ENCODE measurements at places on chromosomes 11 and 22.

- no peak for DNase-seq
These were observed 8.6 kb downstream of the TTLL1 start for GRCh38 chr22:43080616-43081015.

DNA sequence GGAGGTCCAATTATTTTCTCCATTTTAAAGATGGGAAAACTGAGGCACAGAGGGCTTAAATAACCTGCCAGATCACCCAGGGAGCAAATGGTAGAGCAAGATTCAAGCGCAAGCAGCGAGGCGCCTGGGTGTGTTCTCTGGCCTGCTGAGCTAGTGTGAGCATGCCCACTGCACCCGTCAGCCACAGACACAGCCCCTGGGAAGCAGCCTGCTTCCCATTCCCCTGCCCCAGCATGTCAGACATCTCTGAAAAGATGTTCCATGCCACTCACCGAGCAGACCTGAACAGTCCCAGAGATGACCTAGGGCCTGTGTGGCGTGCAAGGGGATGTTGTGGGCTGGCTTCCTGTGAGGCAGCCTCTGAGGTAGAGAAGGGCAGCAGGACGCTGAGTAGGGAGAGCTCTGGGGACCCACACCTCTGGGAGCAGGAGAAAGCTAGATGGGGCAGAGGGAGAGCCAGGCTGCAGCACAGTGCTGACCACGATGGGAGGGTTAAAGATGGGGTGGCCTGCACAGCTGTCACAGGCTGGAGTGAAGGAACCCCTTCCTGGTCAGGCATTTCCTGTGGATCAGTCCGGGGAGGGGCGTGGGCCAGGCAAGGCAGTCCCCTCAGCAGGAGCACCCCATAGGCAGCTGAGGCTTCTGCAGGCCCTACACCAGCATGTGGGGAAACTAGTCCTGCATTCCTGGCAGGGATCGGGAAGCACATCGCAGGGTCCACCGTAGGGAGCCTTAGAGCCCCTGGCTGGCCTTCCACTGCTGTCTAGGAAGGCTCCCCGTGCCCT lies 101.4 kb downstream of the GALNT18 start:
- DNase-seq, result no peak

DNA sequence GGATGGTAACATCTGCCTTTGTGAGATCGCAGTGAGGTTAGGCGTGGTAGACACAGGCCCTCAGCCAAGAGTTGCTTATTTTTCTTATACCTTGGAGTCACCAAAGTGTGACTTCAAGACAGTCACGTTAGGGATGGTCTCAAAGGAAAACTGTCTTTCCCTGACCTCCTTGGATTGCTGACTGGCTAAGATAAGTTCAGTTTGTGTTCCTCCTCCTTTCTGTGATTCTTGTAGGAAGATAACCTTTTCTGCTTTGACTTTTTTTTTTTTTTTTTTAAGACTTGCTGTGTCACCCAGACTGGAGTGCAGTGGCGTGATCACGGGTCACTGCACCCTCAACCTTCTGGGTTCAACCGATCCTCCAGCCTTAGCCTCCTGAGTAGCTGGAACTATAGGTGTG lies 23.1 kb downstream of the TAB1 start:
- DNase-seq, result no peak

- DNase-seq, result peak; percentile 84
These were observed 2.9 kb upstream of the ADAMTS8 start for GRCh38 chr11:130431331-130431773.

DNA sequence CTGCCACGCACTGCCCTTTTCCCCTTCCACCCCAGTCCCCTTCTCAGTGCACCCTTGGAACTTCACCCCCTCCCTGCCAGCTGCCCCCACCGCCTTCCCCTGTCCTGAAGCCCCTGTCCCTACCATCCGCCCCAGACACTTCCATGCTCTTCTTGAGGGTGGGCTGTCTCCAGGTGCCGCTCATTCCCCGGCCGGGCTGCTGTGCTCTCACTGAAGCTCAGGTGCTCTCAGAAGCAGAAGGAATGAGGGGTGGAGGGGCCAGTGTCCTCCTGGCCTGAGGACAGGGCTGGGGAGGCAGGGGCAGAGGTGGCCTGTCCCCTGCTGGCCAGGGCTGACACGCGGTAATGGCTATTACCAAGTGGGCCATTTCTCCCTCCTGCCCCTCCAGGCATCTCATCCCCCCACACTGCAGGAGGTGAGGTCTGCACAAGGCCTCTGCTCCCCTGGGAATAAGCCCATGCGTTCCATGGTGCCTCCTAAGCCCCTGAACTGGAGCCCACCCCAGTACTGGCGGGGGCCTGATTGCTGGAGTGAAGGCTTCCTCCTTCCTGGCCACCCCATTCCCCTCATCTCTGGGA lies 6.6 kb upstream of the BID start:
- no peak for DNase-seq

GRCh38 chr11:109303342-109303741 lies 118.6 kb upstream of the C11orf87 start:
- no peak for DNase-seq

GRCh38 chr11:76661306-76661751 lies 9.2 kb downstream of the LRRC32 start:
- DNase-seq, result no peak

- no peak for DNase-seq
These were observed 1.4 kb downstream of the CDKN1C start for GRCh38 chr11:2883979-2884815.

GRCh38 chr22:47716890-47717615 lies 954.6 kb downstream of the TBC1D22A start:
- DNase-seq, result no peak

DNA sequence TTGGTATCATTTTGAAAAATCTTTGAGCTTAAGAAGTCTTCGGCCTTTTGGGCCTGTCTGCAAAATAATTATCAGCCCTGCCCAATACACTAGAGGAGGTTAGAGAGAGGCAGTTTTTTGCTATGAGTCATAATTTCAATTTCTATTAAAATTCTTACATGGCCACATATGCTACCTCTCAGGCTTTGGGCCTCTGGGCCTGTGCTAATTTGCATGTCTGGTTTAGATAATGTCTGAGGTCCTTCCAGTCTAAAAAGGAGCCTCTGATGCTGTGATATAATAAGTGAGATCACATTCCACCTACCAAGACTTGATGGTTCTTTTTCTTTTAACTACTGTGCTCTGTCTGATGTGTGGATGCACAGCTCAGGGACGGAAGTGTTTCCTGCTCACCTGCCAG lies 70.8 kb downstream of the KCNJ1 start:
- peak; percentile 80 for DNase-seq

GRCh38 chr11:18209058-18209457 lies 27.5 kb downstream of the SAA4 start:
- no peak for DNase-seq

- no peak for DNase-seq
These were observed 26.1 kb downstream of the APIP start for GRCh38 chr11:34890089-34890488.

- DNase-seq, result no peak
These were observed 86.9 kb downstream of the UBASH3B start for GRCh38 chr11:122742301-122743018.

DNA sequence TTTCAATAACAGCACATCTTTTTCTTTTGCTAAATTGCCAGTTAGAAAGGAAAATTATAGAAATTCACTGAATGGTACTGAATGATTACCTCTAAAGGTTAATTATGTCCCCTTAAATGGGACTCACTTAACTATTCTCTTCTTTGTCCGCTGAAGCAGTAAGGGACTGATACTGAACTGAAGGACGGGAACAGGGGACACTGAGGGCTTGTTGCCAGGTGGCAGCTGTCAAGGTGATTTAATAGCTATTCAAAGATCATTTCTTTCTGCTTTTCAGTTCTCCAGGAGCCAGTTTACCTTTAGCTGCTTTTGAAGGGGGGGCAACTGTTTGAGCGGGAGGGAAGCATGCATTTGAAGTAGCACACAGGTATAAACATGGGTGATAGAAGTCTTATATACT lies 325.4 kb upstream of the CCDC90B start:
- no peak for DNase-seq

DNA sequence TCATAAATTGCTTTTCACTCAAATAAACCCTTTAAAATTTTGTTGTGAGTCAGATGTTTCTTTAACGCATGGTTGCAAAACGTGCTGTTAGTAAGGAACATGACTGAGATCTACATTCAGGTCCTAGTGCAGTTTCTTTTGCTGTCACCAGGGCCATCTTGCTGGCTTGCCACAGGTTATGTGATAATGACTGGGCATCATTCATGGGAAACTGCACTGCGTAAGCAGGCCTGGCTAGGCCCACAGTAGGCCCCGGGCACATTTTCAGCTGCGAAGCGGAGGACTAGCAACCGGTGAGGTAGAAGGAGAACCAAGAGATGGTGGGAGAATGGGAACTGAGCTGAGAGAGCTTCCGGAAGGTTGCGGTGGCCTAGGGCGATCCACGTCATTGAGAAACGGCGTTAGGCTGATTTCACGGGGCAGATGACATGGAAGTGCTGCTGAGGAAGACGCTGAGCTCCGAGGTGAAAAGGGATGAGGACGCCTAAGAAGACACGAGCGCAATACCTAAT lies 3.2 kb upstream of the KLHDC7B start:
- DNase-seq, result peak; percentile 81

GRCh38 chr11:114956566-114956965 lies 278.2 kb downstream of the NXPE2 start:
- no peak for DNase-seq

- no peak for DNase-seq
These were observed 75.2 kb downstream of the USP47 start for GRCh38 chr11:11916981-11917399.

- DNase-seq, result peak; percentile 40
These were observed 2.0 kb upstream of the C11orf42 start for GRCh38 chr11:6203327-6203726.

- no peak for DNase-seq
These were observed 512 bp downstream of the TOLLIP start for GRCh38 chr11:1308743-1309497.

- DNase-seq, result no peak
These were observed 46.8 kb upstream of the IGLL5 start for GRCh38 chr22:22840780-22841179.

DNA sequence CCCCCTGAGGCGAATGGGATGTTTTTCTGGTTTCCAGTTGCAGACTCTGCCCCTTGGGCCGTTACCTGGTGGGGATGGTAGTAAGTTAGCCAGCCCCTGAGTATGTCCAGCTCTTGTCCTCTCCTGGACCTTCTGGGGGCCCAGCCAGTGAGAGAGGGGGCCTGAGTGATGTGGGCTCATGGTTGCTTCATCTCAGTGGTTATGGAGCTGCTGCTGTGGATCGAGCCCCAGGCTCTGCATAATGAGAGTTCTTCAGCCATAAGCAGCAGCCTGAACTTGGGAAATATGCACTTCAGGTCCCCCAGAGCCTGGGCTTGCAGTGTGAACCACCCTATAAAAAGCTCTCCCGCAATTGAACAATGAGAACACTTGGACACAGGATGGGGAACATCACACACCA lies 5.9 kb downstream of the TMPRSS13 start:
- DNase-seq, result no peak

GRCh38 chr11:11243590-11244469 lies 109.2 kb downstream of the CSNK2A3 start:
- peak; percentile 48 for DNase-seq

DNA sequence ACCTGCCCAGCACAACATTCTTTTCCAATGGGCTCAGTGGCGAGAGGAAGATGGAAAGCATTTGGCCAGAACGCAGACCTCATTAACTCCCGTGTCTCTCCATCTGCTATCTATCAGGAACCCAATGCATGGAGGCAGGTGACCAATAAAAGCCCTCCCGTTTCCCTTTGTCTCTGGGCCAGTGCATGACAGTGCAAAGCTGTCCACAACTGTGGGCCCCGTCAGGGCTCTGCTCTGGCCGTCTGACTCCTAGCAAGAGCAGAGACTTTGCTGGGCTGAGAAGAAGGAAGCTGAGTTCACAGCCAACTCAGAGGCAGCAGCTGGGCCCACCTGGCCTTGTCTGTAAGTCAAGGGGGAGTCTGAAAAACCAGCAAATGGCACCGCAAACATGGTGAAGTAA lies 177.8 kb downstream of the TENM4 start:
- no peak for DNase-seq

DNA sequence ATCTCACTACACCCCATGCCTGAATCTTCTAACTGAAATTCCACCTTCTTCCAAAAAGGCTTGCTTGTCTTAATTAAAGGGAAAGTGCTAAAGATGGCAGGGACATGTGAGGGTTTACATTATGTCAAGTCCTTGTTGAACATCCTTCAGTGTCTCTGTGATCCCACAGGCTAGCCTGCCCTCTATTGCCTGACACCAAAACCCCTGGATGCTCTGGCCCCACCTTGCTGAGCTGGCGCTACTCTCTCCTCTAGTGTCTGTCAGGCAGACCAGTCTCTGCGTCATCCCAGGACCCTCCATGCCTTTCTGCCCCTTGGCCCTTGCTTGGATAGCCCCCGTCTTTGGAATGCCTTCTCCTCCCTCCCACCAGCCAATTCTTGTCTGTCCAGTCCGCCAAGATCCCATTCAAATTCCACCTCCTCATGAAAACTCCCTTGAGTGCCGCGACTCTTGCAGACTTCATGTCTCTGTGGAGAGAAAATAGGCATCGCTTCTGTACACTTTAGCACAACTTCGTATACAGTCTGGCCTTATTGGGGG lies 69.3 kb downstream of the PKNOX2 start:
- no peak for DNase-seq

DNA sequence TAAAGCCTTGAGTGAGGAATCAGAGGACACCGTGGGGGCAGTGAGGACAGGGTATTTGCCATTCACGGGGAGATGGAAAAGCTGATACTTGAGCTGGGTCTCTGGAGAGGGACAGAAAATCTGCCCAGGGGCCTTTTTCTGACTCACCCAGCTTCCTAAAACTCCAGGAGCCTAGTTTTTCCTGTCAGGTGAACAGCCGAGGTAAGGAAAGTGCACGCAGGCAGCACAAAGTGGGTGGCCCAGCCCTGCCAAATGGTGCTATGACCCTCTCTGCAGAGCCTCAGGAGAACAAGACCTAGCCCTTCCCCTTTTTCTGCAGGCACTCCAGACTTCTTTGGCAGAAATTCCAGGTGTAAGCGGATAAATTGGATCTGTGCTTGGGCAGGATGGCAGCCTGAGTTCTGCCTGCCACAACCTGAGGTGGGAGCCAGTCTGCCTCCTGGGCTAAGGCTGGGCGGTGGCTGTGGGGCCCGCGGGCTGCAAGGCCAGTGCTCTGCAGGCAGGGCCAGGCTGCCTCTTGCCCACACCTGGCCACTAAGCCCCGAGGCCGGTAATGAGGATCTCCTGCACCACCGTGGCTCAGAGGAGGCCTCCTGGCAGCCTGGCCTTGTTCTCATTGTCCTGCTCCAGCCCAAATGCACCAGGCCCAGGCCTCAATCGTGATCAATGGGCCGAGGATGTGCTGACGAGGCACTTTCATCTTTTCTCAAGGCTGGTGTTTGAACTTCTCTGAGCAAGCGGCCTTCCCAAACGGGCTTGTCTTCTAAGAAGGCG lies 72.9 kb upstream of the LMO1 start:
- no peak for DNase-seq

- no peak for DNase-seq
These were observed 46.6 kb upstream of the TENM4 start for GRCh38 chr11:79487412-79487811.
